ENCODE measurements at places on chromosomes 4 and X. TPM values are rescaled to one million over a fixed set of nuclear protein-coding genes. Genes with fewer than 3 reads are reported as not detected.

The CFAP47 gene
- total RNA-seq = not detected

The RIBC1 gene
- total RNA-seq = 0.42 TPM

The ODAM gene
- not detected for total RNA-seq

The WNK3 gene
- total RNA-seq = 1.6 TPM

The EIF4E gene
- 78.7 TPM for total RNA-seq

The DCAF8L2 gene
- not detected for total RNA-seq

The HEPH gene
- total RNA-seq = 84.9 TPM

DNA sequence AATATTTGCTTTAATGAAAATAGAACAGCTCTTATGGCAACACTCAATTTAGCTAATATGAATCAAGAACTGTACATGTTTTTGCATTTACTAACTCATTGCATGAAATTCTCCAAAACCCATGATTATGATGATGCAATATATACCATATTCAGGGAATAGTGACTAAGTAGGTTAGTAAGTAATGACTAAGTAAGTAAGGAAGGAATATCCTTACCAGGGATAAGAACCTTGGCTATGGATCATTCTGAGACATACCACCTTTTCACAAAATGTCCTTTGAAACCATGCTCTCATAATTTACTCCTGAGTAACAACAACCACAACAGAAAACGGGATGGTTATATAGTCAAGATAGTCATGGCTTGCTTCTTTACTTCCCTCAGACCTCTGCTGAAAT, 1513.0 kb downstream of the STIM2 start:
- no peak overlapping the region for H3K4me3 ChIP-seq
- DNase-seq = no peak
- H3K4me1 ChIP-seq = no peaks in the 10 kb centered on the region

- no peaks in the 10 kb centered on the region for H3K27me3 ChIP-seq
- no peaks in the 10 kb centered on the region for H3K36me3 ChIP-seq
- no peak overlapping the region for H3K4me3 ChIP-seq
- H3K4me1 ChIP-seq = no peaks in the 10 kb centered on the region
- no peak overlapping the region for H3K27ac ChIP-seq
These were observed 100.2 kb upstream of the MSX1 start for GRCh38 chr4:4759232-4759631.

GRCh38 chrX:6968231-6968630, 179.3 kb upstream of the STS start:
- H3K27ac ChIP-seq = no peak overlapping the region
- H3K4me3 ChIP-seq = no peak overlapping the region
- no peaks in the 10 kb centered on the region for H3K36me3 ChIP-seq
- DNase-seq = no peak

- no peaks in the 10 kb centered on the region for H3K36me3 ChIP-seq
- no peak overlapping the region for H3K4me3 ChIP-seq
- no peak for DNase-seq
- H3K27me3 ChIP-seq = no peaks in the 10 kb centered on the region
- H3K4me1 ChIP-seq = no peaks in the 10 kb centered on the region
- no peak overlapping the region for H3K27ac ChIP-seq
These were observed 715.8 kb downstream of the CCSER1 start for GRCh38 chr4:90842960-90843359.

DNA sequence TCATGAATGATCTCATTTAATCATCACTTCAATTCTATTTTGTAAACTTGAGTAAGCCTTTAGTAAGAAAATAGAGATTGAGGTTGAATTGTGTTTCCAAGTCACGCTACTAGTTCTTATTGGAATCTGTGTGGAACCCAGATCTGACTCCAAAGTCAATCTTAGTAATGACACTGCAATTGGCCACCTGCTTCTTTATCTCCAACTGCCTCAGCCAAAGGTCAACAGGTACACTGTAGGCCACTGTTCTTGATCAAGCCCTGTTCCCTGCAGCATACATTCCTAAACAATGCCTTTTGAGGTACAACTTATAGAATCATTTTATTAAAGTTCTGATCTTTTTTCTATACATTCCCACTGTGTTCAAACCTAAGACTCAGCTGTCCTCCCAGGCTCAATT, 45.5 kb upstream of the CXCL13 start:
- H3K27me3 ChIP-seq = no peaks in the 10 kb centered on the region
- no peaks in the 10 kb centered on the region for H3K4me1 ChIP-seq
- H3K27ac ChIP-seq = no peak overlapping the region
- no peaks in the 10 kb centered on the region for H3K36me3 ChIP-seq

GRCh38 chrX:150161193-150161592, 201.9 kb upstream of the MAMLD1 start:
- no peaks in the 10 kb centered on the region for H3K4me1 ChIP-seq
- no peaks in the 10 kb centered on the region for H3K36me3 ChIP-seq
- no peak overlapping the region for H3K4me3 ChIP-seq
- no peak overlapping the region for H3K27ac ChIP-seq

DNA sequence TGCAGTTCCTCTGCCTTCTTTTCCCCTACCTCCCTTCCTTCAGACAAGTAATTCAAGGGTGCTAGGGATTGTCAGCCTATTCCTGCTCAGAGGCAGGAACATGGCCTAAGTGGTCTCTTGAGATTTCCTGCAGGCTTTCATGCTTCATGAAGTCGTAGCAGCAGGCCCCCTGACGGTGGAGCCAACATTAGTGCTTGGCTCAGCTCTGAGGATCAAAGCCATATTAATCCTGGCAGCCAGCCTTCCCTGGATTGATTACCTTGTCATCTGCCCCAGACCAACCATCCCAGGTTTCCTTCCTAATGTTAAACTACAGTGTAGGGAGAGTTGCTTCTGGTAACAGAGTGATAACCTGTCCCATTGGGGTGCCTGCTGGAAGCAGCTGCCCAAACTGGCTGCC, 84.1 kb downstream of the SLC16A2 start:
- no peak overlapping the region for H3K4me3 ChIP-seq
- H3K27me3 ChIP-seq = no peaks in the 10 kb centered on the region
- DNase-seq = no peak
- no peaks in the 10 kb centered on the region for H3K36me3 ChIP-seq

- H3K4me3 ChIP-seq = no peak overlapping the region
- no peak overlapping the region for H3K27ac ChIP-seq
- H3K36me3 ChIP-seq = no peaks in the 10 kb centered on the region
- no peak for DNase-seq
These were observed 15.8 kb downstream of the SMPX start for GRCh38 chrX:21741869-21742701.

DNA sequence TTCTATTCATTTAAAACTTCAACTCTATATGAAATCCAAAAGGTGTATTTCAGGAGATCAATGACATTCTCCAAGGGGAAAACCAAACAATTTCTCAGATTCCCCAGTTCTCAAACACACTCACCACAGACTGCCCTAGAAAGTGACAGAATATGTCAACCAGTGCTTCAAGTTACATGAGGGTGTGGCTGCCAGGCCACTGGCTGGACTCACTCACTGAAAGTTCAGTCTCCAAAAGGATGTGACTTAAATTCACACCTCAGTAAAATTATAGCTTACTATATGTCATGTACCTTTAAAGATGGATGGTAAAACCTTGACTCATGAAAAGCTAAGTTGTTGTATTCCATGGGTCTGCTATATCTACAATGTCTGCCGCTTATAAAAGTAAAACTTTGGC, 7.3 kb downstream of the INPP4B start:
- no peak for DNase-seq
- H3K27me3 ChIP-seq = no peaks in the 10 kb centered on the region
- H3K27ac ChIP-seq = no peak overlapping the region
- no peak overlapping the region for H3K4me3 ChIP-seq
- no peaks in the 10 kb centered on the region for H3K36me3 ChIP-seq
- H3K4me1 ChIP-seq = no peaks in the 10 kb centered on the region

DNA sequence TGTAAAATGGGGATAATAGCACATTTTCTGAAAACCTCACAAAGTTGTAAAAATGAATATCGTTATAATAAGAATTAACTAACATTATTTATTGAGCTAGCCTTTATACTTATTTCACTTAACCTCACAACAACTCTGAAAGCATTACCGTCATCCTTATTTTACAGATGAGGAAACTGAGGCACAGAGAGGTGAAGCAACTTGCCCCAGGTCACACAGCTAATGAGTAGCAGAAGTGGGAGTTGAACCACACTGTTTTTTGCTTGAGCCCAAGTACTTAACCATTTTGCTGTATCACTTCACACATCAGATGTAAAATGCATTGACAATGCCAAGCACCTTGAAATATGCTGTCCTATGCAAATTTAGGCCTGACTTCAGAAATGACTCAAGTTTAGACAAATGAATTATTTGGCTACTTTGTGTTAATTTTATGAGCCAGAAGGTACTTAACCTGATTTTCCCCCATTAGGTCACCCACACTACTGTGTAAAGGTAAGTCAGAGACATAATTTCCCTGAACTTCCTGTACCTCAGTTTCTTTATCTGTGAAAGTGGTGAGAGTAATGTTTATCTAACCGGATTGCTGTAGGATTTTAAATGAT, 23.1 kb downstream of the CD40LG start:
- H3K27ac ChIP-seq = no peak overlapping the region
- no peak for DNase-seq
- no peaks in the 10 kb centered on the region for H3K4me1 ChIP-seq
- H3K27me3 ChIP-seq = no peaks in the 10 kb centered on the region
- H3K4me3 ChIP-seq = no peak overlapping the region
- no peaks in the 10 kb centered on the region for H3K36me3 ChIP-seq
